ENCODE measurements at places on chromosomes 6 and 20.
A peak's percentile ranks its signal among the peaks of the same experiment; 100 is the strongest.

- no peak for DNase-seq
Observed at GRCh38 chr20:12072221-12072953, 154.7 kb downstream of the BTBD3 start.

DNA sequence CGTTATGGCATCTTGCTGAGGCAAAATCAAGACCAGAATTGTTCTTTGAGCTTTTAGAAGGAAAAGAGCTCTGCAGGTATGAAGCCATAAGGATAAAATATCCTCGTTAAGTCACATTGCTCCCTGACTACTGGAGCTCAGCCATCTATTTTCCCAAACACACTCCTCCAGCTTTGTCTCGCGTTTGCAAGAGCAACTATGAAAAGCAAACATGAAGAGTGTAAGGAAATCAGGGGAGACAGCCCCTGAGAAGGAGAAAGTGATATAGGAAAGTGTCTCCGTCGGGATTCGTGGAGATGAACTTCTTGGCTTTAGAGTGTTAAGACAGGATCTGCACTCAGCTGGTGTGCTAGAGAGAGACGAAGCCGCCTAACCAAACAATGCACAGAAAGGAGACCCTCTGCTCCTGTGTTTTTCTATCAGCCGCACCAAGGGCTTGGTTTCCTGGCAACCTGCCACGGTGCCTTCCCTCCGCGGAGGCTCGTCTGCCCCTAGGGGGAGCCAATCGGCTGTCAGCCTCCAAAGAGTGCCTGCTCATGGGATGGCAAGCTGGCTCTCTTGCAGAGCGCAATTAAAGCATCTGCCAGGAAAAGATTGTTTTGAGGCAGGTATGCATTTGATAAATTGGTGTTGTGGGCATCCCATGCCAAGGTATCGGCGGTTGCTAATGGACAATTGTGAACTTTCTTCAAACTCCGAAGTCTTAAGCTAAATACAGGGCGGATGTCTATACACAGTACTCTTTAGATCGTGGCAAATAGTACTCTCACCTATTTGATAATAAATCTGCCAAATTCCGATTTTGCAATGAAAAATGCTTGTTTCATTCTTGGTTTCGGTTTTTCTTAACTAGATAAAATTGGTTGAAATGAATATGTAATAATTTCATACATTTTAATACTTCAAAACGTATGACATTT lies 603.2 kb downstream of the RNF144B start:
- peak; percentile 7 for DNase-seq

- DNase-seq, result no peak
Observed at GRCh38 chr6:31880616-31881015, 1.8 kb upstream of the SLC44A4 start.

- no peak for DNase-seq
Observed at GRCh38 chr6:14517516-14518105, 400.0 kb downstream of the CD83 start.

DNA sequence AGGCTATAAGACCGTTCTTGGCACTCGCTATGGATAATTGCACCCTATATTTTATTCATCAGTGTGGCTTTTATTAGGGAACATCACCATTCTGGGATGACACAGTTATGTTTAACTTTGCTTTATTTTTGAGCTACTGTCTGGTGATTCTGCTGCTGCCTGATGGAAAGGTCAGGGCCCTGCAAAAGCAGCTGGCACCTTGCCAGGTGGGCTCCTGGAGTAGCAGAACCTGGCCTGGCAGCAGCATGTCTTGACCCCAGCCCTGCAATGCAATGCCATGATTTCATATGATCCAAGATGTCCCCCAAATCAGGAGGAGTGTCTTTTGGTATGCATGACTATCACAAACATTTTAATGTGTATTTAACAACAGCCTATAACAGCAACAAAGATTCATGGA lies 228.4 kb upstream of the RSPO3 start:
- DNase-seq, result no peak

GRCh38 chr6:40219799-40220198 lies 285.5 kb upstream of the MOCS1 start:
- no peak for DNase-seq

- no peak for DNase-seq
Observed at GRCh38 chr6:100454551-100455229, 10.0 kb downstream of the SIM1 start.

DNA sequence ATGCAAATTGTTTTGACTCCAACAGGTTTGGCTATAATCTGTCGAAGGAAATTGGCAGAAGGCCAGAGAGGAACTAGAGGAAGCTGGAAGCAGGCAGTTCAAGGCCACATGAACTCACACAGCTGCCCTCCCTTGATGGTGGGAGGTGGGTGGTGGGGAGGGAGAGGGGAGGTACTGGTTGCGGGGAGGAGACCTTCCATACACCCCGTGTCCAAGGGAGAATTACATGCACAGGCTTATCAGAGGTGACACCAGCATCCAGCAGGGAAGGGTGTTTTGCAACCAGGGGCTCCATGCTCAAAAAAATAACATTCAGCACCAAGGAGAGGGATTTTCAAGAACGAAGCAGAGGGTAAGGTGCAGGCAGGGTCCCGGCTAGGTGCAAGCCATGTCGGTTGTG lies 9.1 kb downstream of the PRND start:
- DNase-seq, result no peak

- no peak for DNase-seq
Observed at GRCh38 chr6:123702943-123703342, 66.2 kb upstream of the TRDN start.

GRCh38 chr20:46093531-46093930 lies 3.8 kb upstream of the NCOA5 start:
- DNase-seq, result no peak

DNA sequence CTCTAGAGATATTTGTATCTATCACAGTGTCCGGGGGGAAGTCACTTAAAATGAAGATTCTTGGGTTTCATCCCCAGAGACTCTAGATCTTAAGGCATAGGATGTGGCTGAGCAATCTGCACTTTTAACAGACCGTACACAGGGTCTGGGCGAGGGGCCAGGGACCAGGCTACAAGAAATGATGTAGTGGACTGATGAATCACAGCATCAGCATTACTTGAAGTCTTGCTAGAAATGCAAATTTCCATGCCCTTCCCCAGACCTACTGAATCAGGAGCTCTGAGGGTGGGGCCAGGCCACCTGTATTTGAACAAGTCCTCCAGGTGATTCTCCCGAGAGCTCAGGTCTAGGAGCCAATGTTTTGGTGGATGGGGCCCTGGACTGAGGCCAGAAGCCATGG lies 168.4 kb downstream of the DOK5 start:
- DNase-seq, result no peak

- no peak for DNase-seq
Observed at GRCh38 chr6:108228416-108228815, 32.4 kb downstream of the SNX3 start.

GRCh38 chr6:98670045-98670746 lies 164.2 kb upstream of the POU3F2 start:
- DNase-seq, result no peak

GRCh38 chr6:20479526-20479925 lies 54.7 kb upstream of the CDKAL1 start:
- no peak for DNase-seq

Data from stimulated activated CD4-positive, alpha-beta T cell treated with anti-CD3 and anti-CD28 coated beads, Interleukin-4, amount 100 ng/mL, for 4 hours (primary cell).